ENCODE measurements at places on chromosomes 6 and 20.

DNA sequence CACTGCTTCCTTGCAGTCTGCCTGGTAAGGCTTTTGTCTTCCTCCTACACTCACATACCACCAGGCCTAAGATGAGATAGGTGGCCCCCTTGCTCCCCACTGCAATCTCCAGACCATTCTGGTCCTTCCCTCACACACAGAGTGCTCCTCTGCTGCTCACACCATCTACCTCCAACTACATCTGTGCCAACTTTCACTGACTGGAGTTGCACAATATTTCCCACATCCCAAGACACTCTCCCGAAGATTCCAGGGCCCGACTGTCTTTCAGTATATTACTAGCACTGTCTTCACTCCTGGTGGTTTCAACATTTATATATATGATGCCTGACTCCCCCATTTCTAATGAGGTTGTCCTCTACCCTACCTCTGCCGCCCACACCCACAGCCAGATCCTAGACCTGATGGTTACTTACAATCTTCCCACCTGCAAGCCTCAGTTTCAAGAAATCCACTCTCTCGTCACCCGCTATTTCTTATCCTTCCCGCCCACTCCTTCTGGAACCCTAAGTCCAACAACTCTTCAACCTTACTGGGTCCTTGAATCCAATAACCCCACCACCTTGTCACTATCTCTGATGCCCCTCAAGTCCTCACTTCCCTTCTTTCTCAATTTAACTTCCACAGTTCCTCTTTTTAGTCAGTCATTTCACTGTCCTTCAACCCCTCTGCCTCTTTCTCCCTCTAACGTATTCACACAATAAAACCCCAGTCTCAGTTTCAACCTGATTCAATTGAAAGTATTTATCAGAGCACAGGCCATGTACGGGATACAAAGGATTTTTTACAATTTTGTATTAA lies 21.6 kb downstream of the RALGAPA2 start:
- DNase-seq: no peak

DNA sequence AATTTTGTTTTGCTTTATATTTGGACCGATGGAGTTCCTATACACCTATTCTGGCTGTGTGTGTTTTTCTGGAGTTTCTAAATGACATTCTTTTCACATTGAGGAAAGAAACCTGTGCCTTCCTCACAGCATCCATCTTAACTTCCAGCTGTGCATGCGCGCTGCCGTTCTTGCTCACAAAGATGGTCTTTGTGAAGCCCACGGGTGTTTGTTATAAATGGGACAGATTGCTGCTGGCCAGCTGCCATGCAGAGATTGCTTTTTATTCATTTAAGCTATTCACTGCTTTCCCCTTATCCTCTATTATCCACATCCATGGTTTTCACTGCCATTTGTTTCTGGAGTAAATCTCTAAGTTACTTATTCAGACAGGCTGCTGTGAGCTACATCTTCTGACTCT lies 54.2 kb downstream of the SYNDIG1 start:
- no peak for DNase-seq

DNA sequence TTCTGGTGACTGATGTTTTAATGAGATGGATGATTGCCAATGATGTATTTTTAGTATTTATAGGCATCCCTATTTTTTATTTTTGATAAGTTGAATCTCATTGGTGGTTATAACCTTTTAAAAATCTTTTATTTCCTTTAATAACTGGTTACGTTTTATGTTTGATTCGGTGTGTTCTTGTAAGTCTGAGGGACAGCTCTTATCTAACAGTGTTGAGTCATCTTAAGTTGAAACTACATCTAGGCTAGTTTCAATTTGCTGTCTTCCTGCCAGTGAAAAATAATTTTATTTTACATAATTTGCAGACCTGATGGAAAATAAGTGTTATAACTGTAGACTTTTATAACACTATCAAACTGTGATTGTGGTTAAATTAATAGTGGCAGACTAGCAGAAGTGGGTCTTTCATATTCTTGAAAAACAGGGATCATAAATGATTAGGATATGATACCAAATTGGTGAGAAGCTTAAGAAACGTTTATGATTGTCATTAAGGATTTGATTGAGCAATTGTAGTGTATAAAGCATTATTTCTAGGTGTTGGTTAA lies 4.6 kb downstream of the AFDN start:
- no peak for DNase-seq

GRCh38 chr6:149271348-149272340 lies 45.9 kb upstream of the TAB2 start:
- DNase-seq: peak; percentile 80

GRCh38 chr6:22667855-22668254 lies 98.5 kb downstream of the HDGFL1 start:
- DNase-seq: no peak

- DNase-seq: no peak
Measured at GRCh38 chr20:40441771-40442170, 247.3 kb downstream of the MAFB start.

DNA sequence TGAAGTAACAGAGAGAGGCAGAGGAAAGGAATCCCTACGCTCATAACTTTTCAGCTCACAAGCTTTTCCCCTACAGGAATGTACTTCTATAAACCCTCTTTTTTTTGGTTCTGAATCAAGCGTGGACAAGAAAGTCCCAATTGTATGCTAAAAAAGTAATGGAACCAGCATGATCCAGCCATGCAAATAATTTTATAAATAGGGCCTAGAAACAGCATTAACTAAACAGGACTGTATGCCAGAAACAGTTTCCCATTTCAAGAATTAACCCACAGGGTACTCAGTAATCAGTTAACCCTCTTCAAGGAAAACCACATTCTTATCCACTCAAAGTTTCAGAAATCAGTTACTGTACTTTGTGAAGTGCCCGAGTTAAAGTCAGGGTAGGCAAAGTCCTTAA lies 87.0 kb upstream of the HMGCLL1 start:
- DNase-seq: no peak

- no peak for DNase-seq
Measured at GRCh38 chr6:113433335-113433991, 423.7 kb upstream of the MARCKS start.

DNA sequence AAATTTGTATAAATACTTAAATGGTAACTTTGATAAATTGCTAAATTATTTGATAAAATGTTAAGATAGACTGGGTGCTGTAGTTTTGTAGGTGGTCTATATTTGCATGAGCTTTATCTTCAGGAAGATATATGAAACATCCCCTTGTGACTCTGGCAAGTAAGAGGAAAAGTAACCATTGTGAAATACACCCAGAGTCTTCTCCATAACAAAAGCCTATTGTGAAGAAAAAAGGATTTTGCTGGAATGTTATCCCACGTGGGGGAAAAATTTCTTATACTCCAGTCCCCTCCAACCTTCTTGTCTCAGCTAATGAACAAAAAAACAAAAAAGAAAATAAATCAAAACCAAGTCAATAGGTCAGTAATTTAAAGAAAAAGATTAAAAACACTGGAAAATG lies 600.7 kb downstream of the HDGFL1 start:
- DNase-seq: no peak

DNA sequence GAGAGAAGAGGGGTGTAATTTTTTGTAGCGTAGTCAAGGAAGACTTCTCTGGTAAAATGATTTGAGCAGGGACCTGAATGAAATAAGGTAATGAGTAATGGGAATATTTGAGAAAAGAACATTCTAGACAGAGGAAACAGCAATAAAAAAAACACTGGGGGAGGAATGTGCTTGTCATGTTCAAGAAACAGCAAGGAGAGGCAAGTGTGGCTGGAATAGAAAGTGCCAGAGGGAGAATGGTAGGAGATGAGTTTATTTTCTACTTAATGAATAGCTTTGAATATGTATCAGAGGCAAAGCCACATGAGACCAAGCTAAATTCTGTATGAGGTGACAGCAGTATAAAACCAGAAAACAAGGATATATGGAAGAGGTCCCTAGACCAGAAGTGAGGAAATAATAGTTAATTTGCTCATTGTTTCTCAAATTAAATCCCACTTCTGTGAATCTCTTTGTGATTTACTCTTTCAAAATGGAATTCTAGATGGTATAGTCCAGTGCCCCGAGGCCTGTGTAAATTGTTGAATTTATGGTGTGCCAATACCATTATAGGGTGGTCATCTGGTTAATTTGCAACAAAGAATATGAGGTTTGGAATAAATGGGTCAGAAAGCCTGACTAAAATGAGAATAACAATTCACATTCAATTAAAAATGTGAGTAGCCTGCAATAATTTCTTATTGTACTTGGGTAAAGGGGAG lies 170.2 kb downstream of the CDKAL1 start:
- DNase-seq: no peak

- DNase-seq: no peak
Measured at GRCh38 chr6:166903500-166903899, 52.9 kb downstream of the RNASET2 start.

DNA sequence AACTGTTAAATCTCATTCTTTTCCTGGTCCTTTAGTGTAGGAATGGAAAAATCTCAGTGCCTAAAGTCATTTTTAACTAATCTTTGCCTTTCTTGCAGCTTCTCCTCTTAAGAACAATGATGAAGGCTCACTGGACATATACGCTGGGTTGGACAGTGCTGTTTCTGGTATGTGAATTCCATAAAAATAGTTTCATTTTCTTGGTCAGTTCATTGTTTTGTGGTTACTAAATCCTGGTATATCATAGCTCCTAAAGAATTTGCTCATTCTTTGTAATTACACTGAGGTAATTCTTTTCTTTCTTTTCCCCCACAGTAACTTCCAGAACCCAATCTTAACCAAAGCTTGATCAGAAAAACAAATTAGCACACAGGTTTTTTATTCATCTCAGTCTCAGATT lies 23.4 kb downstream of the CASP8AP2 start:
- no peak for DNase-seq

GRCh38 chr6:139316622-139317317 lies 25.0 kb upstream of the TXLNB start:
- DNase-seq: no peak

DNA sequence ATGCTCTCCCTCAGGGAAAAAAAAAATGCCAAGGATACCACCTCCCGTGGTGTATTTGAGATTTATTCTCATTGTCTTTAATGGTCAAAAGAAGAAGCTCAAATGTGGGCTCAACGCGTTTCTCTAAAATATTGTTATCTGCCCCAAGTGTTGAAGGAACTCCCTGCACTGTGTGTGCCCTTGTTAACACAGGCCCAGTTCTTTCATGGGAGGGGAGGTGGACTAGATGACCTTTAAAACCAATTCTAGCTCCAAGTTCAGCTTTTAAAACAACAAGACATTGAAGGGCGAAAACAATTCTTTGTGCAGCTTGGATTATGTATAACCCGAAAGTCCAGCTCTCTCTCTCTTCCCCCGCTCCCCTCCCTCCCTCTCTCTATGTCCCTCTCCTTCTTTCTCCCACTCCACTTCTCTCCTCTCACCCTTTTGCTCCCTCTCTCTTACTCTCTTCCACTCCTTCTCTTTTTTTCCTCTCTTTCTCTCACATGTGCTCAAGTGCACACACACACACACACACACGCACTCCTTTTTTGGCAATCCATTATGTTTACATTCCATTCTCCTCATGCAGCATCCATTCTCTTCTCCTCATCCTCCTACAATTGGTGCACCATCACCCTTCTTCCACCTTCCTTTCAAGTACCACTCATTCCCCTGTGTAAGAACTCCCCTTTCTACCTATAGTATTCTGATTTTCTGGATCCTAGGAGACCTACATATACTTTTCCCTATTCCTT lies 8.5 kb downstream of the HLA-DMB start:
- DNase-seq: no peak

GRCh38 chr6:56938649-56939191 lies 16.2 kb upstream of the BEND6 start:
- DNase-seq: no peak

DNA sequence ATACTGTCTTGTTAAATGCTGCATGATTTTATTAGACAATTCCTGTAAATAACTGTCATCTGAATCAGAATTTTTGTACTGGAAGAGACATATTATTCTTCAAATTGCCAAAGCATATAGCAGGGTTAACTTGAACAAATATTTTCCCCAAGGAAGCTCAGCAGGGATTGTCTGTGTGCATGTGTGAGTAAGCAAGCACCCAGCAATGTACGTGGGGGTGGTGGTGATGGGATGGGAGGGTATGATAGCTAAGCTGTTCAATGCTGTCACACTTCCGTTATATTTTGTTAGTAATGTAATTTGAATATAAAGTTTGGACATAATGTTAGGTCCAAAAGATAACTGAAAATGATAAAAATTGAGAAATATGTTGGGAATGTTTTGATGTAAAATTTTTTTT lies 118.1 kb downstream of the MYB start:
- DNase-seq: no peak

GRCh38 chr6:18389479-18389878 lies 2.3 kb downstream of the RNF144B start:
- DNase-seq: no peak

DNA sequence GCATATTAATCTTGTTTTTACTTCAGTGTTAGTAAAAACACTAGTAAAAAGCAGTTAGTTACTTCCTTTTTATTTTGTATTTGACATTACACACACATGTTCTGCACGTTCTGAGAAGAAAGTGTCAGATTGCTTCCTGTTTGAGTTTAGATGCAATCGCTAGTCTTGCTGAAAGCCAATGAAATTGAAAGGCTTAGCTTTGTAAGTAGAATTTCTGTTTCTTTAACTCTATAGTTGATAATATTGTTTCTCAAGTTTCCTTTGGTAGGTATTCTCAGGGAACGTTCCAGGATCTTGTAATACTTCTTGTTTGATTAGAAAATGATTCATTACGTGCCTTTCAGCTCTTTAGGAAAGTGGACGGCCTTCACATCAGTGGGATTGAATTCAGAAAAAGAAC lies 55.0 kb downstream of the CDKAL1 start:
- DNase-seq: no peak

- DNase-seq: no peak
Measured at GRCh38 chr20:59673998-59674445, 69.7 kb downstream of the PHACTR3 start.

- no peak for DNase-seq
Measured at GRCh38 chr20:3452690-3453089, 18.1 kb upstream of the ATRN start.

DNA sequence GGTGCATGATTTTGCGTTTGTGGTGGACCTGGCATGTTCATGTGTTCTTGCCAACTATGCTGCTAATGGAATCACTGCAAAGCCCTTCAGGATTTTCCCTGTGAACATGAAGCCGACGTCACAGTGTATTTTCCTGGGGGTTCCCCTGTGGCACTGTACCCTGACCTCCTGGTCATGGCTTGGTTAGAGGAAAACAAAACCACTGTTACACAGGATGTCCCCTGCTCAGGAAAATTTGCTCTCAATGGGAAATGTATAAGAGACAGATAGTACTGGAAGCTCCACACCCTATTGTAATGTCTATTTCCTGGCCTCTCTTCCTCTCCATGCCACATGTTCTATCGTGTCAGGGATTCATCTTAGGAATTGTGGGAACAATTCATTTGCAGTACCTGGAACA lies 19.7 kb downstream of the TSHZ2 start:
- no peak for DNase-seq

- DNase-seq: no peak
Measured at GRCh38 chr20:25587536-25587935, 2.2 kb upstream of the NINL start.

GRCh38 chr6:95408111-95408510 lies 169.2 kb upstream of the MANEA start:
- DNase-seq: no peak

DNA sequence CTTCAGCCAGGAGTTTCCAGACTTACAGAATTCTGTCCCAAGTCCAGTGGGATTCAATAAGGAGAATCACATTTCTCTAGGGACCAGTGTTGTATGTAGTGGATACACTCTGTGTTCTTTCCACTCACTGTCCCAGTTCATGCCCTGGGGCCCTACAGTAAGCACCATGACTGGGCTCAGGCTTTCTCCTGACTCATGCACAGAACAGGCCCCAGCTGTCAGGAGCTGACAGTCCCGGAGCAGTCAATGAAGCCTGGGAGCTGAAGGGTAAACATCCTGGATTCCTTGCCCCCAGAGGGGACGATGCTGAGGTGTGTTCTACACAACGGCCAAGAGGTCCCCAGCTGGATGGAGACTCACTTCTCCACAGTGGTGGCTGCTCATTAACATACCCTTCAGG lies 40.2 kb upstream of the LRFN2 start:
- DNase-seq: no peak

Data from activated CD8-positive, alpha-beta memory T cell treated with anti-CD3 and anti-CD28 coated beads for 4 hours (primary cell).